ENCODE measurements at places on chromosomes 3 and 15.
A peak's percentile ranks its signal among the peaks of the same experiment; 100 is the strongest.

GRCh38 chr3:62597491-62597890, 224.1 kb upstream of the FEZF2 start:
- DNase-seq = no peak

DNA sequence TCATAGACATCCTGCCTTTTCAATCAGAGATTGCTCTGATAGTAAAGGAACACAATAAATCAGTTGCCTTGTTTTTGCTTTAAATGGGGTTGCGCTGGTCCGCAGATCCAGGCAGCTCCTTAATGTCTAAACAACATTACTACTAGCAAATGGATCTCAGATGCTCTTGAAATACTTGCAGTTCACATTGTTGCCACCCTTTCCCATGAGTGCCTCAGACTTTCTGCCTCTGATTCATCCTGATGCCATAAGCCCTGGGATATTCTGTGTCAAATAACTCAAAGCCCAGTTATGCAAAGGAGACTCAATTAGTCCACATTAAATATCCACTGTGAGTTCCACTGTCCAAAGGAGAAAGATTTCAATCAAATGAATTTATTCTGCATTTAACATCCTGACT, 196.7 kb downstream of the PLCH1 start:
- no peak for DNase-seq

GRCh38 chr3:11832981-11833905, 13.4 kb downstream of the TAMM41 start:
- DNase-seq = no peak

- DNase-seq = peak; percentile 58
Observed at GRCh38 chr3:71955240-71956068, 170.5 kb upstream of the PROK2 start.

- DNase-seq = peak; percentile 44
Observed at GRCh38 chr3:160754371-160754854, 1.6 kb upstream of the PPM1L start.

DNA sequence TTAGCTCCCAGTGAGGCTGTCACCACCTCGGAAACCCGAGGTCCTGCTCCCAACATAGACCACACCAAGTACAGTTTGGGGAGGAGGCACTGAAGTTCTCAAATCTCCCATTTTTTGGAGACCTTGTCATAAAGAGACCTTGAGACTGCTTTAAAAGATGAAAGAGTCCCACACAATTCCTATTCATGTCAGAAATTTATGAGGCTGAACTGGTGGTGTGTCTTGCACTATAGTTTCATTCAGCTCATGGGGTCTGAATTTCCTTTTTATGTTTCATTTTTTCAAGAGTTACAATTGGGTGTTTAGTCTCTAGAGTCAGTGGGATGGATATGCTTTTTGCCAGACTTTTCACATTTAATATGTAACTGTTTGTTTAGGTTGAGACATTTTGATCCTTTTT, 318.1 kb upstream of the LRRFIP2 start:
- no peak for DNase-seq

- DNase-seq = no peak
Observed at GRCh38 chr3:61897848-61898247, 336.5 kb downstream of the PTPRG start.

DNA sequence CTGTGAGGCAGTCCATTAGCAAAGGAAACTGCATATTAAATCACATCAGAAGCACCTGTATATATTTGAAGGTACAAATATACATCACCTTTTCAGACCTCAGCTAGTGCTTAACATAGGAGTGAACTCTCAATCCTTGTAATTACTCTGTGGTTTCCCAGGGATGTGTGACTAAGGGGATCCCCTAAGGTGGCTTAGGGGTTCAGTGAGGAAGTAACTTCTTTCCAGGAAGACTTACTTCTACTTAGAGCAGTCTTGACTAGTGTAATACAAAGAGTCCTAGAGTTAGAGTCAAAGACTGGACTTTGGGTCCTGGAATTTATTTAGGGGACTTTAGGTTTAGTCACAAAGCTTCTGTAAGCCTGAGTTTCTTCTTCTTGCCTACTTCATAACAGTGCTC, 8.7 kb upstream of the SUMF1 start:
- DNase-seq = no peak

GRCh38 chr3:54257125-54257720, 134.9 kb downstream of the CACNA2D3 start:
- no peak for DNase-seq

DNA sequence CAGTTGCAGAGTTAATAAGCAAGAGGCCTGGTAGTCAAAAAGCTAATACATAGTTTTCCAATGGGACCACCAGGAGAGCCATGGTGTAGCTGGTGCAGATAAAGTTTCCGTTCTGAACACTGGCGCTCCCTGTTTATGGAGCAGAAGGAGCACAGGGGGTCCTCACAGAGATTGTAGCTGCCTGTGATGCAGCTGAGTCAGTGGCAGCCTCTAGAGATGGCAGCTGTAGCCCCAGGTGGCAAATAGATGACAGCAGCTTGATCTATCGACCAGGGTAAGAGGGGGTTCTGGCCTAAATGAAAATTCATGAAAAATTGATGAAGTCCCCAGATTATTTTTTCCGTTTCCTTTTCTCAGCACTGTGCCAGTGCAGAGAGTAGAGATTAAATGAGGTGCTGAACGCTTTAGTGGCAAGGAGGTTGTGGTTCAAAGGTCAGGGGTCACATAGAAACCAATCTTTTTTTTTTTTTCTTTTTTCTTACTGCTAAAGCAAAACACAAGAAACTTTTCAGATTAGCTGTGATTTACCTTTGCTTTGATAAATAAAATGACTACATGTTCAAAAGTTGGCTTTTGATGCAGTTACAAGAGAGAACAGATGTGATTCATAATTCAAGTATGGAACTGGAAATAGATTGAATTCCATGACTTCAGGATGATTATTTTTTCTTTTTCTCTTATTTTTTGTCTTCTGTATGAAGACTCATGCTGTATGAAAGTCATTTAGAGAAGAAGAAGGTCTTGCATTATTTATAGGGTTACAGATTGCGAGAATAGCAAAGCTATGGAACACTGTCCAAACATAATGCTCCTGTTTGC, 63.3 kb downstream of the ROBO2 start:
- DNase-seq = no peak

DNA sequence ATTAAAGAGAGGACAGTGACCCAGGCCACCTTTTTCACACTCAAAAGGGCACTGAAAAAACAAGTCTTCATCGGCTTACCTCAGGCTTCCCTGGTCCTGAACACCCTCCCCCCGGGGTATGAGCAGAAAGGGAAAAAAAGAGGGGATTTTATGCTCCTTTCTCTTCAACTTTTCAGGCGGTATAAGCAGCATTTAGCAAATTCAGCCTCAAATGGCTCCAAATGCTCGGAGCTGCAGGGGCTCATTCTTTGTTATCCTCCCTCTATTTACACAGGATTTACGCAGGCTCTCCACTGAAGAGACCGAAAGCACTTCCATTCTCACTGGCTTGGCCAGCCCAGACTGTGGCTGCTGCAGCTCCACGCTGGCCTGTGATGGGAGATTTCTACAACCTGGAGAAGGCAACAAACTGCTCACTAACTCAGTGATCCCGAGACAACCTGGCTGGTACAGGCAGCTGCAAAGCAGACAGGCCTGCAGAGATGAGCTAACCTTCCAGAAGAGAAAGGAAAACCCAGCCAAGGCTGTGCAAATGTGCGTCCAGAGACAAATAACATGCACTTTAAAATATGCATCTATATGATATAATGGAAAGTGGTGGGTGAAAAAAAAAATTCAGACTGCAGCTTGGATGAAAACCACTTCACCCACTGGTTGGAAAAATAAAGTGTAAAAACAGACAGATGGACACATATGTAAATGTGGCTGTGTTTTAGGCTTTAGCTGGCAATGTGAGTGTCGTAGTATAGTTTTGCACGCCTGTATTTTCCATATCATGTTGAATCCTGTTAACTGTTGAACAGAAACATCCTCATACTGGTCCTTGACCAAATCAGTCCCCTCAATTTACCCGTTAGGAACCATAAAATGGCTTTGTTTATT, 54.2 kb downstream of the MEIS2 start:
- no peak for DNase-seq

- DNase-seq = peak; percentile 66
Observed at GRCh38 chr3:57557085-57557537, 1.0 kb downstream of the PDE12 start.

DNA sequence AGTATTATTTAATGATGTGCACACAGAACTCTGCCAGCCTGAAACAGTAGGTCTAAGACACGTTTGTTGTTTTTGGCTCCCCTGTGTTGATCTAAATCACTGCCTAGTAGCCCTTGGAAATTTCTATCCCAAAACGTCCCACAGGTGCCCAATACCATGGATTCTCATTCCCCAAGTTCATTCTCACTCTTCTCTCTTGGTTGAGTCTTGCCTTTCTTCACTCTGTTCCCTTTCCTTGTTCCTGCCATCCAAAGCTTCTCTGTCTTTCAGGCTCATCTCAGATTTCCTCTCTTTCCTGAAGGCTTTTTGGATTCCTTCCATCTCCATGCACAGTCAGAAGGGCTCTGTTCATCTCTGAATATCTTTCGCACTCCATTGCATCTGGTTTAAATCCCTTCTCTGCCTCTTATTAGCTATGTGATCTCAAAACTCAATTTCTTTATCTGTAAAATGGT, 54.2 kb downstream of the PPARG start:
- no peak for DNase-seq

DNA sequence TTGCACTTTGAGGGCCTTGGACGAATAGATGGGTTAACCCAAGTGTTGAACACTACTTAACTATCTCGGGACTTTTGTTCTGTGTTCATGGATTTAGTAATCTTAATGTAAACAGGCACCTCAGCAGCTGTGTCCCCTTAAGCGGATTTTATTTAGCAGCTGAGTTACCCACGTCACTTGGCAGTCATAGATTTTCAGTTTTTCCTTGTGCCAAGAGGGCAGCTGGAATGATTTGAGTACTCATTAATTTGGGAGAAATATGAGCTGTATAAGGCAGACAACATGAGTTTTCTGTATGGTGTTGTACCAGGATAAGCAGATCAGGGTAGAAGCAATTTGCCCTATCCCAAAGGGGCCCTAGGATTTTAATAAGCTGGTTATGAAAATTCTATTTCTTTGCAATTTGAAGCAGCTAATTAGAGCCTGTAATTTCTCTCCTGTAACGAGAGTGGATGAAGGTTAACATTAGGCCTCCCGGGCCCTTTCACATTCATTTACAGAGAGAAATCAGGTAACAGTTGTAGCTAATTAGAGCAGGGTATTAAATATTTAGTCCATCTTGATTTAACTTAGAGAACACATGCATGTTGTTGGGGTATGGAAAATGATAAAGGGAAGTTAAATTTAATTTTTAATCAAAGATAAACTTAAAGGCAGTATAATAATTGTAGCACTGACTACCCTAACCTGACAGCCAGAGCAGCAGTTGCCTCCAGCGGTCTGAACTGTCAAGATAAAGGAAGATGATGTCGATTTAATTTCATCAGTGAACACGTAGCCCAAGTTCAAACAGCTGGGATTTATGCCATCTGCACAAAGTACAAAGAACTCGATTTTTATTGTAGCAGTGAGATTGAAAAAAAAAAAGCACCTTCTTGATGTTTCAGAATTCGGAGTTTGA, 194.5 kb downstream of the LRTM1 start:
- DNase-seq = no peak

GRCh38 chr3:162295323-162295983, 798.8 kb downstream of the OTOL1 start:
- no peak for DNase-seq

DNA sequence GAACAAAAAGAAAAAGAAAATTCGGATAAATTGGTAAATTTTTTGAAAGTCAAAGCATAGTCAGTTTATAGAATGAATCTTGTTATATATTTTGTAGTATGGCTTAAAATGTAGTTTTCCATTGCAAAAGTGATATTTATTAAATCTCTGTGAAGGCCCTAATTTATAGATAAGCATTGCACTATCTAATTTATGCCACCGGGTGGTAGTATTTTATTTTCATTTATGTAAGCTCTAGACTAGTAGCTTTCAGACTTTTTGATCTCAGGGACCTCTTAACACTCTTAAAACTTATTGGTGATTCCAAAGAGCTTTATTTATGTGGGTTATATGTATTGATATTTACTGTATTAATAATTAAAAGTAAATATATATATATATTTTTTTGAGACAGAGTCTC, 133.9 kb upstream of the LRRFIP2 start:
- no peak for DNase-seq

GRCh38 chr15:22229990-22230819, 149.9 kb downstream of the OR4M2 start:
- DNase-seq = no peak

DNA sequence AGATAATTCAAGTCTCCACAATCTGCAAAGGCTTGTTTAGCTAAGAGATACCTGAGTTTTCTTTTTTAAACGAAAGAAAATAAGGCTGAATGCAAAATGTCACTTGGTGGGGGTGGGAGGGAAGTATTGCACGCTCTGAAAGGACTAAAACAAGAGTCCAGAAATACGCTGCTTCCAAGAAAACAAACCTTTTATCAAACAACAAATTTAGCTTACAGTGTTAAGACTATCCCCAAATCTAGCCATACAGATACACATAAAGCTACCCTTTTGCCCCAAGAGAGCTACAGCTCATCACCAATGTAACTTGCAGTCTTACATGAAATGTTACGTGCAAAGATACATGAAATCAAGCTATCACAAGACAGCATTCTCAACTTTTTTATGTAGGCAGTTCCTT, 522.5 kb downstream of the FOXP1 start:
- no peak for DNase-seq

GRCh38 chr3:161310649-161311423, 60.5 kb downstream of the SPTSSB start:
- DNase-seq = peak; percentile 65

GRCh38 chr3:157514371-157514895, 11.2 kb upstream of the VEPH1 start:
- DNase-seq = no peak

DNA sequence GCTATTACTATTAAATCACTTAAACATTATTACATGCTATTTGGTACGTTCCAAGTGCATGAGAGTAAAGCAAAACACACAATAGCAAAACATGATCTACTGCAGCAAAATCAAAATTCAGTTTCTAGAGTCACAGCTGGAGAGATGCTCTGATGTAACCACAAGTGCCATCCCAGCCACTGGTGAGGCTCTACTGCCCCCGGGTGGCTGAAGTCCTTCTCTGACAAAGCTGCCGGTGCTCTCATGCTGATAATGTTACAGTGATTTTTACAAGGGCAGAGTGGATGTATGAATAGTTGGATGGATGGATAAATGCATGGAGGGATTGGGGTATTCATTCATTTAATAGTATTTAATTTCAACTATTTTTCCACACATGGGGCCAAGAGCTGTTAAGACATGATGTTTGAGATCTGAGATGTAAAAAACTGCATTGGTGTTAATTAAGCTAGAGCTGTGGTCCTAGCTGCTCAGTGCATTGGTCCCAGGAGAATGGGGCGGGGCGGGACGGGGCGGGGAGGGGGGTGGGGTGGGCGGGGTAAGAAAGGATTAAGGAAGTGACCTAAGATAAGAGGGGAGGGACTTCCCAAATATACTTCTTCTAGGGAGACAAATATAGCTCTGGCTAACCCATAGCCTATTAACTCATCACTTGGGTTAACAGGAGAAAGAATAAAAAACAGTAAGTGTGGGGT, 5.3 kb upstream of the SPESP1 start:
- DNase-seq = peak; percentile 77
